GM03348 (cell line): ENCODE measurements at places on chromosomes 5 and 9.

DNA sequence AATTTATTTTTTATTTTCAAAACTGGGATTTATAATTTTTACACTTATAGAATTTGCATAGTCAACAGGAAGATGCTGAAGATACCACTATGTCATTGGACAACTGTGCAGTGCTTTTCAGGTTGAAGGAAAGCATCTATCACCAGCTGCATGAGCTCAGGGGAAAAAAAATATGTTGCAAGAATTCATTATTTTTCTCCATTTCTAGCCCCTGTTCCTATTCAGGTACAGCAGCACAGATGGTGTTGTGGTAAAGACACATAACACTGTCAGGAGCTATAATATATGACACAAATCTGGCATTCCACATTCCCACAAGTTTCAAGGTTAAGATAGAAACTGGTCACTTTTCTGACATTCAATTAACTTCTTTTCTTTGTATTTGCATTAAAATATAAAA, 1088.6 kb downstream of the MAT2B start:
- DNase-seq = no peak

DNA sequence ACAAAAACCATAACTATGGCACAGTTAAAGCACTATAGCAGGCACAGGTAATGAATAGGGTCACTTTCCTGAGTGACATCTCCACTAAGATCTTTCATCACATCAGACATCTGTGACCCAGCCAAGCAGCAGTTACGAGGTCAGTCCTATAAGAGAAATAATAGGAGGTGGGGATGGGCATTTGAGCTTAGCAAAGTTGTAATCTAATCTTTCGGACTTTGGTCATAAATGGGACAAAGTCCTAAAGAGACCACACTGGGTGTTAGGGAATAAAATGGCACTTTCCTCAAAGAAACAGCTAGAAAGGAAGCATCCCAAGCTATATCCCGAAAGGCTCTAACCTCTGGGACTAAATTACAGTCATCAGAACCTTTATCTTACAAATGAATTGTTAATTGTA, 432.2 kb downstream of the PIK3R1 start:
- DNase-seq = no peak

DNA sequence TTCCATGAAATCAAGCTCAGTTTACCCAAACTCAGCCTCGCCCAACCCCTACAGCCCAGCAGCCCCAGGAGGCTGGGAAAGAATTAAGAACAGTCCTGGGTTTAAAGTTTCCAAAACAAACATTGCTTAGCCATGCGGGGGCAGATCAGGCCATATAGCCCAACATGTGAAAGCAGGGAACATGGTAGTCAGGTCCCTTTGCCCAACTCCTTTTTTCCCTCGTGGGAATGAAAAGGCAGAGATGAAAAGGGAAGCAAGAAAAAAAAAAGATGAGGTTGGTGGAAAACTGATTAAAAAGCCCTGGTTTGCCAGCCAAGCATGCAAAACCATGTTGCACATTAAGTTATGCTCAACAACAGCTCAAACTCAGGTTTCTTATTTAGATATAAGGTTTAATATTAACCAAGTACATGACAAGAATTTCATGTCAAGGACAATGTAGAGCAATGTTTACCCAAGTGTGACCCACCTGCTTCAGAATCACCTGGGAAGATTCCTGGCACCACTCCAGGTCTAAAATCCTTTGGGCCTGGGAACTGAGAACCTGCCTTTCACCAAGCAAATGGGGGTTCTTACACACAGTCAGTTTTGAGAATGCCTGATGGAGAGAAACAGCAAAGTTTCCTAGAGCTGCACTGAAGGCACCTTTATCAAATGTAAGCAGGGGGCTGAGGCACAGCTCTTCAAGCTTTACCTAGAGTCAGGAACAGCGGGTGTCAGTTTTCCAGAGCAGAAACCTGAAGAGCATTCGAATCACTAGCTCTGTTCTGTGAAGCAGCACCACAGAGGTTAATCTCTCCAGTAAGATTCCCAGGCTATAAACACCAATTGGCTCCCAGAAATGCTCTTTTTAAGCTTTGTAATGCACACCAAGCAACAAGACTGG, 1.7 kb downstream of the FREM1 start:
- no peak for DNase-seq

- no peak for DNase-seq
Observed at GRCh38 chr9:34419716-34420504, 38.5 kb downstream of the FAM219A start.

- DNase-seq = no peak
Observed at GRCh38 chr9:6889868-6890267, 132.1 kb downstream of the KDM4C start.

DNA sequence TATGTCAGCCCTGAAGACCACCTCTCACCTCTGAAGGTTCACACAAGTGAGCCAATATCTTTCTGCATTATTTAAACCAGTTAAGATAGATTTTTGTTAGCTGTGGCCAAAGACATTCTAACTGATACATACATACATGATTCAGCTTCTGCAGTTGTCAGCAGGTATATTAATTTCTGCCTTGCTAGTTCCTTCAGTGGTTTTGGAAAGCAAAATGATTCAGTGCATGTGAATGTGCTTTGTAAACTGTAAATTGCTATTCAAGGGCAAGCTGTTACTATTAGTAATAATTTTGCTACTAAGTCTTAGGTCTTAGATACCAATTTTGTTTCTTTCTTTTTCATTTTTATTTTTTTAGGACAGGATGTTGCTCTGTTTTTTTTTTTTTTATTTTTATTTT, 89.2 kb upstream of the ERBIN start:
- peak; percentile 28 for DNase-seq

- DNase-seq = no peak
Observed at GRCh38 chr9:27303219-27303618, 6.3 kb upstream of the EQTN start.

- DNase-seq = no peak
Observed at GRCh38 chr9:86809759-86810367, 137.4 kb downstream of the GAS1 start.

DNA sequence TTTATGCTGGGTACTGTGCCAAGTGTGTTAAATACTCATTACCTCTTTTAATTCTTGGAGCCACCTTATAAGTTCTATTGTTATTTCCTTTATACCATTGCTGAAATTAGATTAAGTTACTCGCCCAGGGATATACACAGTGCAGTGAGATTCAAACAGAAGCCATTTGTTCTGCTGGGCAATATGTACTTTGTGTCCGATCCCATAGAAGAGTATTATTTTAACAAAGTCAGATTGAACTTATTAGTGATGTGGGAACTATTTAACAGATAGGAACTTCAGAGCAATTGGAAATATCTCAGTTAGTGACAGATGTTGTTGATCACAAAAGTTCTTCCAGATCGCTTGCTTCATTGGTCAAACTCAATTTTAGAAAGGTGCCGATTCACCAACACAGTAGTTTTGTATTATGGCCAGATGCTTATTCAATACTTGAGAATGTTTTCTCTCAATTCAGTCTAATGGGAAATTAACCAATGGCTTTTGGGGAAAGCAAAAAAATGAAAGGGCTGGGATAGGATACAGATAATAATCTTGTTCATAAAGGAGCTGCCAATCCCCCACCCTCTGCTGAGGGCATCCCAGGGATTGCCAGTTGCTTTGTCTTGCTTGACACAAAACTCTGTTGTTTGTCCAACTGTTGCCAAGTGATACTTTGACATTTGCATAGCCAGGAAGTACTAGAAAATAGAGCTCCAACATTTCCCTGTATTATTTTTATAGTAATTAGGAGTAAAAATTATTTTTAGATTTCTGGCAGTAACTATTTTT, 94.8 kb upstream of the SEMA6A start:
- DNase-seq = no peak
